ENCODE measurements at places on chromosomes 2 and 18.

DNA sequence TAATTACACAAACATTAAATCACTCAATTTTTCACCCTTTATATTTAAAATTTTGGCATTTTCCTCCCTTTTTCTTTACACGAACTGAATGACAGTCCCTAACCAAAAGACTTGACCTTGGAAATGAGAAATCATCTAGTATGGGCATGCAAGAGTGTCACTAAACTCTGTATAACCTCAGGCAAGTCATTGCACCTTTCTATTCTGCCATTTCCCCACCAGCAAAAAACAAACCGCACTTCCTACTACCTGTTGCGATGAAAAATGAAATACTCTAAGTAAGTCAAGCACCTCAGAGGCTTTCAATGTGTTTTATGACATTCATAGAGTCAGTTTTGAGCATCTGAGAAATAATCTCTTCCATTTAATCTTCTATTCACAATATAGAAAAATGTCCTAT lies 44.1 kb downstream of the ANKRD44 start:
- no peak for DNase-seq

DNA sequence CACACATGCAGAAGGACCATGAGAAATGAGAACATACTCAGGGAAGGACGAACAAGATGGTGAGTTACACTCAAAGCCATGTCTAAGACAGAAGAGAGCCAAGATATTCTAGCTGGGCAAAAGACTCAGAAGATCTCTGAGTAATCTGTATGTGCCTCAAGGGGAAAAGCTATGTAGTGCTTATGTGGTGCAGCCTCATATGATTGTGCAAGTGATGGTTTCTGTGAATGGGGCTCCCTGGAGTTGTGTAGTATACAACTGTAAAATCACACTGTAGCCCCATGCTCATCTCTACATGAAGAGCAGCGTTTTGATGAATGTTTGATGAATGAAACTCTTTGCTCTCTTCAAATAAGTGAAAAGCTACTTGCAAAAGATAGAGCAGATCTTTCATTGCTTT lies 57.5 kb downstream of the OSR1 start:
- no peak for DNase-seq

- no peak for DNase-seq
Measured at GRCh38 chr2:216930716-216931115, 70.9 kb upstream of the TNP1 start.

- no peak for DNase-seq
Measured at GRCh38 chr2:175161-175786, 88.6 kb downstream of the SH3YL1 start.

DNA sequence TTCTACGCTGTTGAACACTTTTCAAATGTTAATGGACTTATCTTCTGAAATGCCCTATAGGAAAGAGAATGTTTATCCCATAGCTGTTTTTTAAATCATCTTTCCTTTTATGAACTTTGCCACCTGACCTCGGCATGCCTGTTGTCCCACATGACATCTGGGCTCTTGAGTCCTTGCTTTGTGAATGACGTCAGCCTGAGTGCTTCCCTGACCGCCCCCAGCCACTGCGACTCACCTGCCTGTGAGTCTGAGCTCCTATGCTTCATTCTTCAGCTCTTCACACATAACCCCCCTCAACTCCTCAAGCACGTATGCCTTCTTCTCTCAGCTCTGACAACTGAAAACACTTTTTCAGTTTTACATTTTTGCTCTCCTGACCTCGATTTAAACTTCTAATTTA lies 166.8 kb downstream of the DCDC2C start:
- DNase-seq: no peak

GRCh38 chr18:77157312-77157711 lies 24.7 kb upstream of the MBP start:
- no peak for DNase-seq

- DNase-seq: no peak
Measured at GRCh38 chr2:129877795-129878775, 101.4 kb upstream of the RAB6C start.

- no peak for DNase-seq
Measured at GRCh38 chr2:58896638-58897037, 655.5 kb upstream of the FANCL start.

GRCh38 chr2:202608142-202608852 lies 26.5 kb upstream of the FAM117B start:
- no peak for DNase-seq

DNA sequence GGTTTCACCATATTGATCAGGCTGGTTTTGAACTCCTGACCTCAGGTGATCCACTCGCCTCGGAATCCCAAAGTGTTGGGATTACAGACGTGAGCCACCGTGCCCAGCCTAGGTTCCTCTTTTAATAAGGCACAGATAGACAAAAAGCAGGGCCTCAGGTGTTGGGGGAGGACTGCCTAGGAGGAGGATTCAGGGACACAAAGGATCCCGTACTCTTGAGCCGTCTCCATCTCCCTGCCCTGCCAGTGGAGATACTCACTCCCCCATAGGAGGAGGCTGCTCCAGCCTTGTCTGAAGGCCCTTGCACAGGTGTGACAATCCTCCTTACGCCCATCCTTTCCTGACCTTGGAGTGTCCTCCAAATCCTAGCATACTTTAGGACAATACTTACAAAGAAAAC lies 32.0 kb upstream of the TFCP2L1 start:
- no peak for DNase-seq

DNA sequence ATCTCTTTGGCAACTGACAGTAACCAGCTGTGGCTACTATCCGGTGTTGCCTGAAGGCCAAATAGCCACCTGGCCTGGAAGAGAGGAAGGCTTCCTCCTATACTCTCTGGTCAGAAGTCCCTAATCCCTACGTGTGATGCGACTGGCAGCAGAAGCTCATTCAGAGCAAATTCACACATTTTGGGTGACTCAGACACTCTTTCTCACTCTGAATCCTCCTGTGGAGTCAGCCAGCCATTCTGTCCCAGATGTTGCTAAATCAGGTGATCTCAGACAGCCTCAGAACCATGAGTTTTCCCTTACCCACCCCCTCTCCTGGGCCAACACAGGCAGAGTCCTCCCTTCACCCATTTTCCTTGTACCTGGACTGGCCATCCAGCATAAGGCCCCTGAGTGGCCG lies 34.7 kb downstream of the CFAP53 start:
- no peak for DNase-seq

DNA sequence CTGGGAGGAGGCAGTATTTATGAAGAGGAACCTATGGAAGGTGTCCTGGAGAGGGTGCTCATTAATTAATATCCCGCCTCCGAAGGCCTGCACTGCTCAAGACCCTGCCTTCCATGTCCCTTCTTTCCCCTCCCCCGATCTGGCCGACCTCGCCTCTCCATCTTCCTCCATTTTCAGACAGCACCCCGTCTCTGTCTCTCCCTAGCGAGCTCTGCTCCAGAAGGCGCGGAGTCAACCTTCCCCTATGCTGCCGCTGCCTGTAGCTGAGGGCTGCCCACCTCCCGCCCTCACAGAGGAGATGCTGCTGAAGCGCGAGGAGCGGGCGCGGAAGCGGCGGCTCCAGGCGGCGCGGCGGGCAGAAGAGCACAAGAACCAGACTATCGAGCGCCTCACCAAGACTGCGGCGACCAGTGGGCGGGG lies 1.1 kb upstream of the WBP1 start:
- DNase-seq: no peak

DNA sequence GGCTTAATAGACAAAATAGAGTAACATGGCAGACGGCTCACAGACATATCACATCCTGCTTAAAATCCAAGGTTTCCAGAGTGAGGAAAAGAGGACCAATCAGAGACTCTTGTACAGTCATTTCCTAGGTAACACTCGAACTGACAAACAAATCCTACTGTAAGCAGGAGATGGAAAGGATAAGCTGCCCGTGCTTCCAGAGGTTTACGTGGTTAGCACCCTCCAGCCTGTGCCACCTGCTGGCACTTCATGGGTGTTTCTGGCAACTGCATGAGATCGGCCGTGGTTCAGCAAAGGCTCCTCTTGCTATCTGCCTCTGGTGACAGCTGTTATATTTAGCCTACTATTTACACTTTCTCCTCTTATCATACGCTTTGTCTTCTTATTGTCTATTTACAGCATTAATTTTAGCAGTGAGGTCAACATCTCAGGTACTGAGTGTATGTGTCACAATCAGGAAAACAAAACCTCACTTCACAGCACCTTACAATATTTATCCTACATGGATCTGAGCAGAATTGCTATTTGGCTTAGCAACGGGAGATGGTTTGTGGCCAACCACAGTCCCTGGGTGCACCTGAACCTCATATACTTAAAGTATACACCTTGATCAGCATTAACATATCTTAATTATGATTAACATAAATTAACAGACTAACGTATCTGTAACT lies 226.9 kb downstream of the TMEM163 start:
- no peak for DNase-seq

All from activated CD8-positive, alpha-beta memory T cell treated with anti-CD3 and anti-CD28 coated beads, Interleukin-2, amount 50 U/mL, for 4 hours (primary cell).